Fibroblast of lung (primary cell): ENCODE measurements at places on chromosomes 2 and 18. TPM values are rescaled to one million over a fixed set of nuclear protein-coding genes. Genes with fewer than 3 reads are reported as not detected.
A peak's percentile ranks its signal among the peaks of the same experiment; 100 is the strongest.

DNA sequence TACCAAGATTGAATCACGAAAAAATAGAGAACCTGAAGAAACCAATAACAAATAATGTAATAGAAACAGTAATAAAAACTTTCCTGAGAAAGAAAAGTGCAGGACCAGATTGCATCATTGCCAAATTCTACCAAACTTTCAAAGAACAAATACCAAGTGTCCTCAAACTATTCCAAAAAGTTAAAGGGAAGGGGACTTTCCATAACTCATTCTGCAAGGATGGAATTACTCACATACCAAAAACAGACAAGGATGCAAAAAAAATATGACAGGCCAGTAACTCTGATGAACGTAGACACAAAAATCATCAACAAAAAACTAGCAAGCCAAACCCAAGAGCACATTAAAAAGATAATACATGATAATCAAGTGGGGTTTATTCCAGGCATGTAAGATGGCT lies 172.3 kb upstream of the SLC35G4 start:
- no peak for DNase-seq

DNA sequence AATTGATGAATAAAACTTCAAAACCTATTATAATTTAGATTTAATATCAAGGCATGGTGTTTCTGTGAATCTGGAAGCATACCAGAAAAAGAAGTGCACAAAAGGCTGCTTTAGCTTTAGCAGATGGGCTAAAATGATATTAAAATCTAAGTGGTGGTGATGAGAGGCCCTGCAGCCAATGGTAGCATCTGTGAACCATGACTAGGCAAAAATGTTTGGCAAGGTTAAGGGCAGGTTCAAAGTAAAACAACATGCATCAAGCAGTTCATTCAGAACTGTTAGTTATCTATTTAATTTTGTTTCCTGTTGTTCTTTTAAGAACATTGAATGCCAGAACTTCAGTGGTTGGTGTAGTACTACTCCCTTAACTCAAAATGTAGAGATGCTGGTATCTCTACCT lies 1736.9 kb upstream of the CELF4 start:
- DNase-seq, result no peak

DNA sequence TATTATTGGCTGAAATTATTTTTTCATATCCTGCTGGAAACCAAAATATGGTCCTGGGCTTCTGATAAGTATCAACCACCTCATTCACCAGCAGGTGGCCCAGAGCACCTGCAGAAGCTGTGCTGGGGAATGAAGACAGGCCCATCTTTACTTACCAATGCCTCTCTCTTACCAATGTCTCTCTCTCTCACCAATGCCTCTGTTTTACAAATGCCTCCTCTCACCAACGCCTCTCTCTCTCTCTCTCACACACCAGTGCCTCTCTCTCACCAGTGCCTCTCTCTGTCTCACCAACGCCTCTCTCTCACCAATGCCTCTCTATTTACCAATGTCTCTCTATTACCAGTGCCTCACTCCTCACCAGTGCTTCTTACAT lies 2.3 kb upstream of the MAL start:
- DNase-seq, result no peak

DNA sequence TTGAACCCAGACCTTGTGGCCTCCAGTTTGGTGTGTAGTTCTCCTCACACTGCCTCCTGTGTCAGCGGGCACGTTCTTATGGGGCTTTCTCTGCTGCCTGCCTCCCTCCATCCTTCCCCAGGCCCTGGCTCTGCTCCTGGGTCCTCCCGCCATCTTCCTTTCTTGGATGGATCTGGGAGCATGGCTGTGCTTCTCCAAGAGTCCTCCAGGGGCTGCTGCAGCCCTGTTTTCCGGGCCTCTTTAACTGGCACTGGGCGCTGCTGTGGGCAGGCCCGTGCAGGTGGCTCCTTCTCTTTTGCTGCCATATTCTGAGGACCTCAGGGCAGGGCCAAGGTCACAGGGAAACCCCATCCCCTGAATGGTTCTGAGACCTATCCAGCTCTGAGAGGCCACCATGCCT lies 17.8 kb downstream of the THNSL2 start:
- DNase-seq, result no peak

DNA sequence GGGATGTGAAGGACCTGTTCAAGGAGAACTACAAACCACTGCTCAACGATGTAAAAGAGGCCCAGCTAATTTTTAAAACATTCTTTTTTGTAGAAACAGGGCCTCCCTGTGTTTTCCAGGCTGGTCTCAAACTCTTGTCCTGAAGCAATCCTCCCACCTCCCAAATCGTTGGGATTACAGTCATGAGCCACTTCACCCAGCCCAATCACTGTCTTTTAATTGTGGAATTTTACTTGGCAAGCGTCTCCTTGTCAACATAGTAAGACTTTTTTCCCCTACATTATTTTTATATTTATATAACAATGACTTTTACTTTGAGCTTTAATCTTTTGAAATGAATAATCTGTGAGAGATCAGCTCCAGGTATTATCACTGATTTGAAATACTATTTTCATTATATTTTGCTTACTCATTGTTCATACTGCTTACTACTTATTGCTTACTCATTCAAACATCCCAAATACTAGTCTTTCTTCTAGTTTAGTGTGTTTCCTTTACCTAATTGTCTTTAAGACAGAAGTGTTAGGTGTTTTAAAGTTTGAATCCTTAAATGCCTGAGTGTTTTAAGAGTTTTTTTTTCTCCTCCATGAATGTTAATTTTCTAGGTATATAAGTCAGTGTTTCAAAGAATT lies 48.9 kb downstream of the PTPN4 start:
- peak; percentile 51 for DNase-seq

GRCh38 chr2:234863043-234863934 lies 88.5 kb upstream of the SH3BP4 start:
- peak; percentile 84 for DNase-seq

CPS1 gene
- 25.7 and 27.4 TPM in 2 replicates for total RNA-seq

- peak; percentile 63 for DNase-seq
Observed at GRCh38 chr2:15588329-15588919, 3.2 kb upstream of the DDX1 start.

GRCh38 chr2:27216416-27217137 lies 592 bp upstream of the CAD start:
- no peak for DNase-seq

DNA sequence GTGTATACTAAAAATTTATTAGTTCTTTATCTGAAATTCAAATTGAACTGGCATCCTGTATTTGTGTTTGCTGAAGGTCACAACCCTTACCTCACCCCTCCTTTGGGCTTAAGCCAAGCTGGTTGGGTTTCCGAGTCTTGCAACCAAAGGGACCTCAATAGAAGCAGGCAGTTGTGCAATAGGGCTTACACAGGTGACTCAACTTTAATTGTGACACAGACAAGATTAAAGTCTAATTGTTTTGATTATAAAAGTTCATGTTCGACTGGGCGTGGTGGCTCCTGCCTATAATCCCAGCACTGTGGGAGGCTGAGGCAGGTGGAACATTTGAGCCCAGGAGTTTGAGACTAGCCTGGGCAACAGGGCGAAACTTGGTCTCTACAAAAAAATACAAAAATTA lies 71.5 kb downstream of the RAB31 start:
- DNase-seq, result no peak
